ENCODE measurements at places on chromosomes 11 and 22.
A peak's percentile ranks its signal among the peaks of the same experiment; 100 is the strongest.

GRCh38 chr11:47977623-47978022, 2.7 kb upstream of the PTPRJ start:
- DNase-seq: no peak

DNA sequence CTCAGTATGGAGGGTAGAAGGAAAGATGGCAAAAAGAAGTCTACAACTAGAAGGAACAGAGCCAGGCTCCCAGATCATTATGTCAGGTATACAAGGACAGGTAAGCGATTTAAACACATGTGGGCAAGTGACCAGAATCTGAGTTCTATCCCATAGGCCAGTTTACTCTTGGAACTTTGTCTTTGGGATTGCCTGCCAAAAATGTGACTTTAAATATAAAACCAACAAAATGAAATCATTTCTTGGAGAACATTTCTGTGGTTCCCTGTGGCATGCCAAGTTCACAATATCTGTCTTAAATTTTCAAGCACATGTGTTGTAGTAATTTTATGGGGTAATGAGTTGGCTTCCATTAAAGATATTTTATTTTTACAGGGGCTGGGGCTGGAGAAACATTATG, 141.0 kb downstream of the SLC17A6 start:
- DNase-seq: no peak

GRCh38 chr22:44642096-44642644, 59.8 kb upstream of the PRR5 start:
- DNase-seq: no peak

- DNase-seq: no peak
Observed at GRCh38 chr11:3969613-3970012, 114.1 kb downstream of the STIM1 start.

DNA sequence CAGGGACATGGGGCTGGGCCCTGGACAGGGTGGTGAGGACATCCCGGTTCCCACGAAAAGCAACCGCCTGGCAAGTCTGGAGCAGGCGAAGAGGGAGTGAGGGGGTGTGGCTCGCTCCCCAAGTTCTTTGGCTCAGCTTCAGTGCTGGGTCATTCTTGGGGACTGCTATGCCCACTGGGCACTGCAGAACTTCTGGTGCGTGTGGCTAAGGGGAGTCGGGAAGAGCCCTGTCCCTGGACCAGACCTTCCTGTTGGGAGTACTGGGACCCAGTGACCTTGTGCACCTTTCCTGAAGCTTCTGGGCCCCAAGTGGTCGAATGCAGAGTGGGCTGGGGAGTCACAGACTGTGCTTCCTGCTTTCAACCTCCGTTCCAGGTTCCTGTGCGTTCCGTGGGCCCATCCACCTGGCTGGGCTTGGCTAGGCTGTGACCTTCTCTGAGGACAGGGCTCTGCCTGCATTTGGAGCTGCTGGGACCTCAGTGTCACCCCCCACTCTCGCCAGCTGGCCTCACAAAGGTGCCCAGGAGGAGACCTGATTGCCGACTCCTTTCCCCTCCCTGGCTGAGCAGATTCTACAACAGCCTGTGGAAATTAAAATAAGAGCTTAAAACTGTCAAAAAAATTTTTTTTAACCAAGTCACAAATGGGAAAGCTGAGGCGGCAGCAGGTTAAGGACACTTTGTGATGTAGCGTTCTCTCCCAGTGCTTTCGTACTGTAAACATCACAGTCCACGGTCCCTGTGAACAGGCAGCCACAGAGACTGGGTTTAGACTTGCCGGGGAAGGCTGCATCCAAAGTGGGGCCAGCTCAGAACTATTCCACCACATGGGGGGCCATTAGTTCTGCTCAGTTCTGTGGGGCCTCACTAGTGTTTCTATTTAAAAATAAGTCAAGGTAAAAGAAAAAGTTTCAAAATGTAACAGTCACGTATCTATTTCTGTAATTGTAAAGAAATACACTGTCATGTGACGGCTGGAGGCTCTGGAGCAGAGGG, 63.8 kb upstream of the WNT7B start:
- DNase-seq: no peak

GRCh38 chr22:23286296-23286695, 106.0 kb downstream of the BCR start:
- DNase-seq: no peak

- no peak for DNase-seq
Observed at GRCh38 chr22:24310969-24311368, 40.3 kb downstream of the SPECC1L start.

DNA sequence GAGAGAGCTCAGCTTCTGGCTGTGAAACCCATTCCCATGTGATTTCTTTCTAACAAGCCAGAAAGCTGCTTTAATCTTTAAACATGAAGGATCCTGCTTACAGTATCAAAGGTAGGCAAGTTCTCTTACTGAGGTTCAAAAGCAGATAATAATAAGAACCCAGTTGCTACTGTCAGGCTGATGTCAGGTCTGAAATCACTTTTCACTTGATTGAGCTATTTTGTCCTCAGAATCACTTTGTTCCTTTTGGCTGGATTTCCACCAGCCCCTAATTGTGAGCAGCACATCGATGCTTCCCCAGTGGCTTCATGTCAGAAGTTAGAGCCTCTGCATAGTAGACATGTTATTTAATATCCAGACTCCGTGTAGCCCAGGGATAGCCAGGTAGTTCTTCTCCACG, 55.8 kb upstream of the CEP295 start:
- DNase-seq: no peak

- no peak for DNase-seq
Observed at GRCh38 chr11:34317666-34318065, 40.1 kb downstream of the ABTB2 start.

GRCh38 chr11:133239575-133239974, 292.7 kb downstream of the OPCML start:
- no peak for DNase-seq

- DNase-seq: no peak
Observed at GRCh38 chr22:21568347-21569075, 997 bp downstream of the UBE2L3 start.

DNA sequence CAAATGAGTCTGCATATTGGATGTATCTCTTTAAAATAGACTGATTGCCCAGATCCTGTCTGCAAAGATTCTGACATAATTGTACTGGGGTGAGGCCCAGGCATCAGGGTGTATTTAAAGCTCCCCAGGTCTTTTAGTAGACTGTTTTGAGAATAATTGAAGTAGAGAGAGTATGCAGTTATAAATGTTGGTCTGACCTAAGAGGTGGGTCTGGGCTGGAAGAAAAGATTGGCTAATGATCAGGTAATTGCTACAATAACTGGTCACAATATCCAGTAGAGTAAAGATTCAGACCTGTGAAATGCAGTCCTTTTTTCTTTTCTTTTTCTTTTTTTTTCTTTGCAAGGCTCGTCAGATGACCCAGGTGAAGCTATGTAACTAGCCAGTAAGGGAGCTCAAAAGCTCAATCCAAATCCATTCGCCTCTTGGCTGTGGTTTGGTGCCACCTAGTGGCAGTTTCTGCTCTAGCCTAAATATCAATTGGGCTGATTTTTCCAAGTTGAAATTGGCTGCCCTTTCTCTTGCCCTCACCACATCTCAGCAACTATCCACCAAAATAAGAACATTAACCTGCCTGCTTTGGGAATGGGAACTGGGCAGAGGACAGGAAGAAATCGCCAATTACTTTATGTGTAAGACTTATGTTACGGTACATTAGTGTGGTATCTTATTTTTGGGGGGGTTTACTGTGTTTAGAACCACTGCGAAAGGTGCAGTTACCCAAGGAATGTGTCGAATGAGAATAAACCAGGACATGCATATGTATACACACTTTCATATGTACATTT, 45.9 kb downstream of the ZNF143 start:
- DNase-seq: peak; percentile 36

GRCh38 chr11:116707746-116708145, 65.0 kb downstream of the BUD13 start:
- DNase-seq: no peak

GRCh38 chr11:121482231-121483129, 29.7 kb upstream of the SORL1-AS1 start:
- no peak for DNase-seq

- no peak for DNase-seq
Observed at GRCh38 chr11:27612932-27613880, 87.0 kb downstream of the BDNF start.

DNA sequence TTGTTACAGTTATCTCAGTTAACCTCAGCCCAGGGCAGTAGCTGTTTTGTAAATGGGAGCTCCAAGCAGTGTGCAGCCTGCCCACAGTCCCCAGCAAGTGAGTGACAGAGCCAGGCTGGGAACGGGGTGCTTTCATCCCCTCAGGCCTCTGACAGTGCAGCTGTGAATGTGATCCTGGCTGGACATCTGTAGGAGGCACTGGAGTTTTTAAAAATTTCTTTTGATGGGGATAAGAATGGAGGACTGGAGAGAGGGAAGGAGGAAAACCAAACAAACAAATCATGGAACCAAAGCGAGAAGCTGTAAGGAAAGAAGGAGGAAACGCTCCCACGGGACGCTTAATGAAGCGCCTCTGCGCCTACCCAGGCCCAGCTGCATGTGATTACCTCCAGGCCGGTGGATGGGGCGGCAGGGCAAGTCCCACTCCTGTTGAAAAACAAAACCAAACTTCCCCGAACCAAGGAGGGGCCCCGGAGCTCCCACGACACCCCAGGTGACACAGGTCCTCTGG, 40.6 kb downstream of the SCUBE1 start:
- no peak for DNase-seq

GRCh38 chr11:13896175-13896980, 66.1 kb upstream of the SPON1 start:
- DNase-seq: no peak

GRCh38 chr11:120929090-120929489, 94.8 kb upstream of the TBCEL start:
- no peak for DNase-seq

GRCh38 chr11:44857490-44858090, 93.1 kb downstream of the TP53I11 start:
- no peak for DNase-seq

DNA sequence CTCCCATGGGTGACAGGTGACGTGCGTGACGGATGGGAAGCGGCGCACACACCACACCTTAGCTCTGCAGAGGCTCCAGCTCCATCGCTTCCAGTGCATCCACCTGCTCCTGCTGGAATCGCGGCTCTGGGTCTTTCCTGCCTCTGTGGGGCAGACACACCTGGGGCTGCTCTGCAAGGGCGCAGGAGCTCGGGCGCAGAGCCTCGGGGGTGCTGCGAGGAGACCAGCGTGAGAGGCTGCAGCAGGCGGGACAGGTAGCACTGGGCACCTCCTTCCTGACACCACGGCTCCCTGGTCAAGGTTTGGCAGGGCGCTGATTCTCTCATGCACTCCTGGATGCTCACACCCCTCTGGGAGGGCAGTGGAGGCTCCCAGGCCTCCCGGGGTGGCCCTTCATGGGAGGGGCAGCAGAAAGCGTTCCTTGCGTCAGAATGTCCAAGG, 1494.3 kb downstream of the BRD1 start:
- DNase-seq: no peak

DNA sequence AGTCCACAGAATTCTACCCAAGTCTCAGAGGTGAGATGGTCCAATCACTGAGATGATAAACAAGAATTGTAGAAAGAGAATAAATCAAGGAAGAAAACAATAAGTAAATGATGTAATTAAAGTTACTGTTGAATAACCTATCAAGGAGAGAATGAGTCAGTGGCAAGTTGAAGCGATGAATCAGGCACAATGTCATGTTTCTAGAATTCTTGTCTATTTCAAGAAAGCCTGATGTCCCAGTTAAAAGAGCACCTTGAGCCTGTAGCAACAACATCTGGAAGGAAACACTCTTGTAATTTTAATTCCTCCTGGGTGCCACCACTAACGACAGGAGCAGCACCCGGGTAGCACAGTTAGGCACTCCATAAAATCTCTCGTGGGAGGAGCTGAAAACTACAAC, 67.9 kb upstream of the SLC35C1 start:
- DNase-seq: no peak

- DNase-seq: no peak
Observed at GRCh38 chr11:14520747-14521151, 563 bp upstream of the PSMA1 start.

DNA sequence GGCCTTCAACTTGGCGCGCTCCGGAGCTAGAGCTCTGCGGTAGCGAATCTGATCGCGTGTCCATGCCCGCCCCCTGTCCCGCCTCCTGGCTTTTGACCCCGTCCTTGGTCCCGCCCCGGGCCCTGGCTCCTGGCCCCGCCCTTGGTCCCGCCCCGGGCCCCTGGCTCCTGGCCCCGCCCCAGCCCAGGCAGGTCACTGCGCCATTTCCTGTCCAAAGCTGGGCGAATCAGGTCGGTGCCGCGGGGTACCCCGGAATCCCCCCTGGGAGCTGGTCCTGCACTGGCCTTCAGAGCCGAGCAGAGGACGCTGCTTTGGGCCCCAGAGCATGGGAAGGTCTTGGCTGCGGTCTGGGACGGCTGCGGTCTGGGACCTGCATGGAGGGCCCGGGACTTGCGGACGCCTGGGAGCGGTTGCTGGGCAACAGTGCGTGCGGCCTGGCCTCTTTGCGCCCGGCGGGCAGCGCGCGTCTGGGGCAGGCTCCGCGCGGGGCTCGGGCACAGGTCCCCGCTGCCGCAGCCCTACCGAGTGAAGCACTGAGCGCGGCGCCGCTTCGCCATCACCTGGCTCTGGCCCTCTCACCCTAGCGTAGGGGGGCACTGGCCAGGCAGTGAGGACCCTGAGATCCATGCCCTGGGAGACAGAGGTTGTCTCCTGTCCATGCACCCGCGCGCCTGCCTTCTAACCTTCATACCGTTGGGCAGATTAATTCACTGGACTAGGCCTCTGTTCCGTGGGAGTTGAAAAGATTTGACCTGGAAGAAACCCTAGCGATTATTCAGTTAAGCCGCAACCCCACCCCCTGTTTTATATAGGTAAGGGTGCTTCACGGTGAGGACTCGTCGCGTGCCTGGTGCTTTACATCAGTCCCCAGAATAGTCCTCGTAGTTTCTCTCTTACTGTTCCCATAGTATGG, at the start of gene TTC12:
Gene TTC12, plus strand, starts transcription at position 195 of the 913 bp plus-strand sequence. CDS start 1,675 bp downstream, outside the sequence.
- DNase-seq: peak; percentile 85

GRCh38 chr22:27715106-27715505, 86.5 kb downstream of the MN1 start:
- DNase-seq: no peak

- DNase-seq: no peak
Observed at GRCh38 chr11:2515401-2516275, 70.8 kb downstream of the KCNQ1 start.

GRCh38 chr11:68259122-68259959, 12.4 kb downstream of the C11orf24 start:
- no peak for DNase-seq

GRCh38 chr11:133745791-133746190, 99.5 kb downstream of the SPATA19 start:
- DNase-seq: no peak

DNA sequence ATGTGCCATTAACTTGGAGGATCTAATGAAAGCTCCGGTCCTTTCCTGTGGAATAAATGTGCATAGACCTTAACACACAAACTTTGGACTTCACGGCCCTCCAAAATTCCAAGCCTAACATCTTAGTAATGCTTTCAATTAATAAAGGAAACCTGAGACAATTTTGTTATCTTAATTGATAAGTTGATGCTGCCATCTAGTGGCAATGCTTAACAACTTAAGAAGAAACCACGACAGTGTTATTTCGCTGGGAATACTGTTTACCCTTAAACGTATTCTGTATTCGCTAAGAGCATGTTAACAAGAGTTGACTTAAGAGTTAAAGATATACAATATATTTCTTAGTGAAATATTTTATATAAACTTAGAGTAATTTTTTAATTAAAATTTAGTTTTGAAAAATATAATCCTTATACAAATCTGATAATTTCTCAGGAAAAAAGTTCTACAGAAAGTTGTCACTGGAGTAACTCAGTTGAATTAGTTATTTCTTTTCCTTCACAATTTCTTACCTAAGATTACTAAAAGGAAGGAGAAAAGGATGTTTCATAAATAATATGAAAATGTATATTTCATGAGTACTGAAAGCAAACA, 35.0 kb upstream of the OR9G4 start:
- no peak for DNase-seq

GRCh38 chr22:22941831-22942510, 54.4 kb downstream of the IGLL5 start:
- DNase-seq: no peak
